ENCODE measurements at places on chromosomes 3 and 15.

DNA sequence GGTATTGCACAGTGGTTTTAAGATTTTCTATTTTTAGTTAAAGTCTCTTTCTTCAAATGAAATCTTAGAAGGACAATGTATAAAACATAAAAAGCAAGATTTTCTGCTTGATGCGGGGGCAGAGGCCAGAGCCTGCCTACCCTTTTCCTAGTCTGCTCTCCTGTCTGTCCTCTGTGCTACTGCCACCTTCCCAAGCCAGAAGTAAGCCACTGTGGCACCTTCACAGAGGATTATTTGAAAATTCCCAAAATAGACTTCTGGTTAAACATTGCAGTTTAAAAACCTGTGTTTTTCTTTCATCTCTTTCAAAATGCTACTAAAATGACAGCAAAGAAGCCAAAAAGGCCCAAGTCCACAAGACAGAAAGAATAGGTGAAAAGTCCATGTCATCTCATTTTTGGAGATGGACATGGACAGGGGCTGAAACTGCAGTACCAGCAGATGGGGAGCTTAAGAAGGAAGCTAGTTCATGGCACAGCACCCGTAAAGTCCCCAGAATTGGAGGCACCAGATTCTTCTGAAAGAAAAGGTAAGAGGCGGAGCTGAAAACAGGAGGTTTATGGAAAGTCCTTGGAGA is 37.0 kb downstream of the PAQR9 start:
- no peak for DNase-seq

GRCh38 chr3:110783541-110783940 is 288.1 kb upstream of the NECTIN3 start:
- DNase-seq, result no peak

DNA sequence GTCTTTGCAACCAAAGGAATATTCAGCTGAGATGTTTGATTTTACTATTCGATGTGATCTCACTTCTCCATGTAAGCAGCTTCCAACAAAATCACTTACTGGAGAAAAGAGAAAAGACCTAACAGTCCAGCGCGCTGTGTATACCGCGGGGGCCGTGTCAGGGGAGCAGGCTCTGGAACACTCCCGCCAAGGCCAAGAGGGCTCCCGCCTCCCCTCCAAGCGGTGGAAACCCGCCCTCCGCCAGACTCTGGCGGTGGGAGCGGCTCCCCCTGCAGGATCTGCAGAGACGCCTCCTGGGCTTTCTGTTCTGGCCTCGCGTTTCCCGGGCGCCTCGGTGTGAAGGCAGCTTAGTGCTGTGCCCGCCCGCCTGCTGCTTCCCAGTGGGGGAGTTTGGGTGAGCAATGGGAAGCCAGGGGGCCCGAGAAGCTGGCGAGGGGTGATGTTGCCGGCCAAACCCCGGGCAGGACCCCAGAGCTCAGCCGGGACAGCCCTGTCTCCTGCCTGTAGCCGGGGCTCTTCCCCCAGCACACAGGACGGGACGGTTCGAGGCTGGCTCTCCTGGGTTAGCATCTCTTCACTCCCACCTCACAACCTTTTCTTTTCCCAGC is 36.3 kb downstream of the CHST14 start:
- DNase-seq, result peak; percentile 55

GRCh38 chr3:15983232-15983631 is 185.5 kb upstream of the ANKRD28 start:
- no peak for DNase-seq

DNA sequence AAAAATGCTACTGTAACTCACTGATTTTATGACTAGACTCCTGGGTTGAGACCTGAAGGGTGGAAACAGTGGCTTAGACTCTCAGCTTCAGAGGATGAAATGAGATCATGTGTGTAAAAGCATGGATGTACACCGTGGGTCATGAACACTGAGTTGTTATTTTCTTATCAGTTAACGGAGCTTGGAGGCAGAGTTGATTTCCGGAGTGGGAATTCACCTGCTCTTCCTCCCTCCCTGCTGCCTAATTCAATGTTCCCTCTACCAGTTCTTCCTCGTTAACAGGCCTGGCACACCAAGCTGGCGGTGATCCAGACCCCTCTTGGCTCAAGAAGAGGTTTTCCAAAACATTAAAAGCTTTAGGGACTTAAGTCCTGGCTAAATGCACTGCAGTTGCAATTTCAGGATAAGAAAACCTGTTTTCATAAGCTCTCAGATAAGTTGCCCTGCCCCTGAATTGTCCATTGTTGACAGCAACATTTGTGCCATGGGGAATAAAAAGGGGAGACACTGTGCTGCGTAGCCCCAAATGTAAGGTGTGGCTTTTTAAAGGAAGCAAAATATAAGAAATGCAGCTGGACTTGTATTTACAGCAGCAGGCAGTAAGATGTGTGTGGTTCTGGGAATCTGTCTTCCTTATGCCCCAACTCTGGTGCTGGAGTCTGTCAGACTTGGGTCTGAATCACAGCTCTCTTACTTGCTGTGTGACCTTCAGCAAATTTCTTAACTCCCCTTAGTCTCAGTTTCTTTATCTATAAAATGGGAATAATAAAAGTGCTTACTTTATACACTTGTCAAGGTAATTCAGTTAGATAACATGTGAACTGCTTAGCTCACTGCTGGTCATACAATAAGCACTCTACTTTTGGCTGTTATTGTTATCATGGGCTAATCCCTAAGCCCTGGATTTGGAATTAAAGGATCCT is 9.9 kb downstream of the PDIA5 start:
- DNase-seq, result no peak

DNA sequence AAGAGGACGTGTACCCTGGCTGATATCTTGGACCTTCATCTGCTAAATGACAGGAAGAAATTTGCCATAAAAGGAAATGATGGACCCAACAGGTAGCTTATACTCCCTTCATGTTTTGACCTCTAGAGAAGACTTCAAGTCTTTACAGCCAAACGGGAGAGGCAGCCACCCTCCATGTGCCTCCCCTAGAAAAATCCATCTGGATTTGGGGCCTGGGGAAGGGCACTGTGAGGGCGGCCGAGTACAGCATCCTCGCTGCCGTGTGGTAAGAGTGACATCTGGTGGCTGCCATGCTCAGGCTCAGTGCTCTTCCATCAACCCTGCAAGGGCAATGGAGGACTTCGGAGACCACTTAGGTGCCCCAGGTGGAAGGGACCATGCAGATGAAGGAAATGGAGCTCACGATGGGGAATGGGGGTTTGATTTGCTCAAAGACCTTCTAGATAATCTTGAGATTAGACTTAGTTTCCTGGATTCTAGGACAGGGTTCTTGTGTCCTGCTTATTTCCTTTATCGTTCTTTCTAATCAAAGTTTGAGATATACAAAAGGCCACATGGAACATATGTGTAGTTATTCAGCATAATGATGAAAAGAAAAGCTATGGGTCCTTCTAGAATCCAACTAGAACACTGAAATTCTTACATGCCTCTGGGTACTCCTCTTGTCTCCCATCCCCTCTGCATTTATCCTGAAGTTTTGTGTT is 44.4 kb downstream of the AQP9 start:
- DNase-seq, result peak; percentile 23

- no peak for DNase-seq
These were observed 28.6 kb downstream of the CHP1 start for GRCh38 chr15:41259546-41260189.

GRCh38 chr3:40387001-40387894 is at the start of gene ENTPD3:
TSS of gene ENTPD3 (plus strand) at chr3:40387184. CDS start at chr3:40388058, 874 bp downstream.
- peak; percentile 14 for DNase-seq

GRCh38 chr3:62364191-62364590 is 9.2 kb downstream of the FEZF2 start:
- no peak for DNase-seq

GRCh38 chr15:85297537-85297936 is 82.9 kb upstream of the AKAP13 start:
- DNase-seq, result no peak

DNA sequence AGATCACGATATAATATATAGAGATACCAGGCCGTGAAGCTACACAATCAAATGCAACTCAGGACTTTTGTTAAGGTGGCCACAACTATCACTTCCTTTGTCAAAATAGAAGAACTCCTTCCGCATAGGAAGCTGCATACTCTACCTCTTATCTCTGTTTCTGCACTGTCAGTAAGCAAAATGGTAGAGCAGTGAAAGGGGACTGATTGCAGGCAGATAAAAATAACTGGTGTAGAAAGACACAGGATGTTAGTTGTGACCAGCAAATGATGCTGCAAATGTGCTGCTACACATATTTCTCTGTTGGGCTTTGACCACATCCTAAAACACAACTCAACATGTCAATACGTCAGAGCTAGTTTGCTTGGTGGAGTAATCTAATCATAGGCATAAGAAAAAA is 16.3 kb upstream of the TRAT1 start:
- no peak for DNase-seq

DNA sequence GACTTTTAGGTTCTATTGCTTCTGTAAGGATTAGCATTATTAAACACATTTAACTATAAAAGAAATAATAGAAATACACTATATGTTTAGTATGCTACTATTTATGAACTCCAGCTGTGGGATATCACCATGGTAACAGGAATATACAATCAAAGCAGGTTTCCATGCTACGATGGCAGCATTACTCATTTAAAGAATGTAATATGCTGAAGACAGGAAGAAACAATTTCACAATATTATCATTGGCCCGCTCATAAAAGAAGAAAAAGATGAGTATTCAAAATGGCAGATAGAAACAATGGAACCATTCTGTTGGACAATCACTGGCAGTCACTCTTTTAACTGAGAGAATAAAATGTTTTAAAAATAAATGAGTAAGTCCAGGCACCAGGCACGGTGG is 153.4 kb downstream of the CBLB start:
- no peak for DNase-seq

DNA sequence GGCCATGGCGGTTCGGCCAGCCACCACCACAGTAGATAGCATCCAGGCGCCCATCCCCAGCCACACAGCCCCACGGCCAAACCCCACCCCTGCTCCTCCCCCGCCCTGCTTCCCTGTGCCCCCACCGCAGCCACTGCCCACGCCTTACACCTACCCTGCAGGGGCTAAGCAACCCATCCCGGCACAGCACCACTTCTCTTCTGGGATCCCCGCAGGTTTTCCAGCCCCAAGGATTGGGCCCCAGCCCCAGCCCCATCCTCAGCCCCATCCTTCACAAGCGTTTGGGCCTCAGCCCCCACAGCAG is 29.5 kb downstream of the PTPN23 start:
- DNase-seq, result no peak

DNA sequence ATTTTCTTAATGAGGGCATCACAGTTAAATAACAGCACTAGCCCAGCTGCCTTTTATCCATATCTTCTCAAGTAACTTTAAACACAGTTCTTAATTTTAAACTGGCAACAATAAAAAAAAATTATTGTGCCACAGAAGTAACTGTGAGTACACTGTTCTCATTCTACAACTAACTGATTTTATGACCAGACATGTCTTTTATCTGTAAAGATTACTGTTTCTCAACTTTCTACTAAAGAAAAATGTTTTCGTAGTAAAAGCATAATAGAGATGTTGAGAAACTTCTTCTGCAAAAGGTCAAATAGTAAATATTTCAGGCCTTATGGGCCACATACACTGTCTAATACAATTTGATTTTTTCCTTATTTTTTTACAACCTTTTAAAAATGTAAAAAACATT is 32.0 kb downstream of the PLOD2 start:
- no peak for DNase-seq

DNA sequence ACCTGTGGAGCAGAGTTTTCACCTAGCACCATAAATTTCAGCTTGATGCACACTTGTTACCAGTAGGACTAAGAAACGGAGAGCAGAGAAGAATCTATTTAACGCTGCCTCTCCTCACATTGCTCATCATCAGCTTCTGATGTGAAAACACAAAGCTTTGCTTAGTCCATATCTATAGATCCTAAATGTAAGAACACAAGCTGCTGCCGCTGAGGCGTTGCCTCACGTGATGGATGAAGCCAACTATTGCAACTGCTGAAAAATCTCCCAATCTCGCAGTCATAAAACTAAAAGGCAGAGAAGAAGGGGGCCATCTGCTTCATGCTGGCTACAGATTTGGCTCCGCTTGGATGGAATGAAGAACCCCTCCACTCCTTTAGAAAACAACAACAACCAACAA is 42.7 kb downstream of the CADPS start:
- DNase-seq, result no peak

GRCh38 chr3:141663993-141664392 is 74.1 kb upstream of the RNF7 start:
- DNase-seq, result no peak

GRCh38 chr3:14565868-14566588 is 25.9 kb upstream of the GRIP2 start:
- no peak for DNase-seq

- DNase-seq, result no peak
These were observed 175.1 kb downstream of the MFSD1 start for GRCh38 chr3:158976966-158977365.

- DNase-seq, result no peak
These were observed 87.2 kb downstream of the PRICKLE2 start for GRCh38 chr3:64138046-64138445.

- DNase-seq, result no peak
These were observed 261.2 kb upstream of the LRRFIP2 start for GRCh38 chr3:37435572-37435971.

DNA sequence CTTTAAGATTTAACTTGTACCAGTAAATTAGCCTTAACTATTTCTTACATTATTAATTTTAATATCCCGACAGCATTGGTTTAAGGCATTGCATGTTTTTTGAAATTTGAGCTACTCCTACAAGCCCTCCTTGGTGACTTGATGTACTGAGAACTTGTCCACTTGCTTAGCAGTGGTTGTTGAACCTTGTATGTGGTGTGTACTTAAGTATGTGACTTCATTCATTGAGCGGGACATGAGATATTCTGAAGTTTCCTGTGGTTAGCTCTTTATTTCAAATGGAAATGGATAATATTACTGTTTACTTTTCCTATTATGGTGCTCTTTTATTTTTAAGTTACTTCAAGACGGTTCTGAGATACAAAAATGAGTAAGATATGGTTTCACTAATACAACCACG is 3.6 kb upstream of the COL6A5 start:
- no peak for DNase-seq

GRCh38 chr15:74234598-74234875 is 1.6 kb upstream of the CCDC33 start:
- no peak for DNase-seq

DNA sequence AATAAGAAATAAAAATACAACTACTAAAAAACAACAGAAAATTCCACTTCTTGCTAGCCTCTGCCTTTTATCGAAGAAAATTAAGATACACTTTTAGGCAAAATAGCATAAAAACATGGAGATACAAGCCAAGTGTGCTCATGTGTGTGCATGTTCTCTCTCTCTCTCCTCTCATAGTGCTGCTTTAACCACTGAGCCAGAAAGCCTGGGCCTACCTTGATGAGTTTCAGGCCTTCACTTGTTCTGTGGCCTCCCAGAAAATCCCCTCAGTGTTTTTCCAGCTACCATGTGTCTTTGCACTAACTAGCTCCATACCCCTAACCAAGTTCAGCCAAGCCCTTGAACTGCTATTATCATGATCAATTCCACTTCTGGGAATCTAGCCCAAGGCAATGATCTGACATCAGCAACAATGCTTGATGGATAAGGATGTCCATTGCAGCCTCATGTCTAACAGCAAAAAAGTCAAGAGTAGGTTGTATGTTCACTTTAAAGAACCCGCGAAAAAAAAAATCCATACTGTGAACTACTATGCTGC is 18.1 kb downstream of the CYP11A1 start:
- DNase-seq, result no peak
